Aortic smooth muscle cell (primary cell): ENCODE measurements at places on chromosomes 6 and 20. TPM values are rescaled to one million over a fixed set of nuclear protein-coding genes. Genes with fewer than 3 reads are reported as not detected.

Gene GINS1
- 4.0 and 8.1 TPM in 2 replicates for total RNA-seq

Gene FOXS1
- 8.9 and 15.7 TPM in 2 replicates for total RNA-seq

Gene E2F1
- total RNA-seq, result 6.0 and 14.1 TPM in 2 replicates

Gene ZNF451
- total RNA-seq, result 60.1 and 61.3 TPM in 2 replicates

Gene RWDD1
- 18.9 and 31.5 TPM in 2 replicates for total RNA-seq

Gene ANGPT4
- not detected in 2 replicates for total RNA-seq

Gene CASS4
- 0.13 TPM in 1 of 2 replicates, not detected in the other for total RNA-seq

Gene CCM2L
- 0.37 and 0.53 TPM in 2 replicates for total RNA-seq

Gene SEC63
- total RNA-seq, result 21.0 and 29.3 TPM in 2 replicates

Gene CLPSL2
- not detected in 2 replicates for total RNA-seq

Gene MYLK4
- 0.53 and 0.87 TPM in 2 replicates for total RNA-seq

Gene RAET1E
- 0.56 and 1.8 TPM in 2 replicates for total RNA-seq

Gene NTSR1
- total RNA-seq, result 0.87 and 1.3 TPM in 2 replicates

Gene KCNQ2
- total RNA-seq, result not detected in 2 replicates

Gene DEFB110
- total RNA-seq, result not detected in 2 replicates

Gene SPTLC3
- 14.7 and 15.1 TPM in 2 replicates for total RNA-seq

Gene RAMACL
- 0.66 and 2.1 TPM in 2 replicates for total RNA-seq

Gene NNAT
- total RNA-seq, result 0.06 TPM in 1 of 2 replicates, not detected in the other

Gene PRL
- not detected in 2 replicates for total RNA-seq
